ENCODE measurements at places on chromosomes 2 and 18. TPM values are rescaled to one million over a fixed set of nuclear protein-coding genes. Genes with fewer than 3 reads are reported as not detected.

The CLEC4F gene
- polyA plus RNA-seq, result not detected

The SERPINB12 gene
- polyA plus RNA-seq, result not detected

The CNTNAP5 gene
- polyA plus RNA-seq, result not detected

The HOXD9 gene
- not detected for polyA plus RNA-seq

The GALR1 gene
- not detected for polyA plus RNA-seq

The EPAS1 gene
- 941 TPM for polyA plus RNA-seq

The TMEFF2 gene
- polyA plus RNA-seq, result 0.87 TPM

The MYO7B gene
- polyA plus RNA-seq, result not detected

The RAPGEF4 gene
- polyA plus RNA-seq, result 0.51 TPM

The FOXI3 gene
- not detected for polyA plus RNA-seq

The SERPINB11 gene
- not detected for polyA plus RNA-seq

The ELOA2 gene
- polyA plus RNA-seq, result not detected

DNA sequence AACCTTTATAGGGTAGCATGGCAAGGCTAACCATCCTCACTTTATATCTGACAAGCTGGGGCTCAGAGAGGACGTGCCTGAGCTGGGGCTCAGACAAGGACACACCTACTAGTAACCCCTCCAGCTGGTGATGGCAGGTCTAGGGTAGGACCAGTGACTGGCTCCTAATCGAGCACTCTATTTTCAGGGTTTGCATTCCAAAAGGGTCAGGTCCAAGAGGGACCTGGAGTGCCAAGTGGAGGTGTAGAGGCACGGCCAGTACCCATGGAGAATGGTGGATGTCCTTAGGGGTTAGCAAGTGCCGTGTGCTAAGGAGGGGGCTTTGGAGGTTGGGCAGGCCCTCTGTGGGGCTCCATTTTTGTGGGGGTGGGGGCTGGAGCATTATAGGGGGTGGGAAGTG is 1.2 kb upstream of the DES start:
- H3K4me3 ChIP-seq, result no peak overlapping the region
- DNase-seq, result no peak
- peaks cover 11% of the 10 kb centered on the region for H3K27me3 ChIP-seq
- H3K4me1 ChIP-seq, result no peaks in the 10 kb centered on the region
- no peak overlapping the region for H3K27ac ChIP-seq

DNA sequence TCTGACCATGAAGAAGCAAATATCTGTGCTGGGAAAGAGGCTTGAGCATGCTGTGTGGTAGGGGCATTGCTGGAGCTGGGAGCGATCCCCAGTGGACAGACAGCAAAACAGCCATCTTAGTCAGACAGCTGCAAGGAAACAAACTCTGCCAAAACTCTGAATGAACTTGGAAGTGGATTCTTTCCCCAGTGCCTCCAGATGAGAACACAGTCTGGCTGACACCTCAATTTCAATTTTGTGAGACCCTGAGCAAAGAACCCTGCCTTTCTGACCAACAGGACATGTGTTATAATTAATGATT is 23.2 kb upstream of the FAP start:
- no peak overlapping the region for H3K4me3 ChIP-seq
- H3K36me3 ChIP-seq, result no peaks in the 10 kb centered on the region
- H3K4me1 ChIP-seq, result peaks cover 3% of the 10 kb centered on the region
- no peaks in the 10 kb centered on the region for H3K27me3 ChIP-seq

- no peaks in the 10 kb centered on the region for H3K36me3 ChIP-seq
- no peaks in the 10 kb centered on the region for H3K27me3 ChIP-seq
- peaks cover 9% of the 10 kb centered on the region for H3K4me1 ChIP-seq
These were observed 101.7 kb upstream of the UGP2 start for GRCh38 chr2:63740020-63740419.

- no peaks in the 10 kb centered on the region for H3K27me3 ChIP-seq
- DNase-seq, result no peak
- H3K36me3 ChIP-seq, result no peaks in the 10 kb centered on the region
- H3K4me1 ChIP-seq, result no peaks in the 10 kb centered on the region
These were observed 981 bp downstream of the C2orf66 start for GRCh38 chr2:196808083-196808665.

GRCh38 chr18:22322243-22322691 is 95.4 kb downstream of the CTAGE1 start:
- no peaks in the 10 kb centered on the region for H3K36me3 ChIP-seq
- no peak overlapping the region for H3K27ac ChIP-seq
- DNase-seq, result no peak
- H3K4me3 ChIP-seq, result no peak overlapping the region

DNA sequence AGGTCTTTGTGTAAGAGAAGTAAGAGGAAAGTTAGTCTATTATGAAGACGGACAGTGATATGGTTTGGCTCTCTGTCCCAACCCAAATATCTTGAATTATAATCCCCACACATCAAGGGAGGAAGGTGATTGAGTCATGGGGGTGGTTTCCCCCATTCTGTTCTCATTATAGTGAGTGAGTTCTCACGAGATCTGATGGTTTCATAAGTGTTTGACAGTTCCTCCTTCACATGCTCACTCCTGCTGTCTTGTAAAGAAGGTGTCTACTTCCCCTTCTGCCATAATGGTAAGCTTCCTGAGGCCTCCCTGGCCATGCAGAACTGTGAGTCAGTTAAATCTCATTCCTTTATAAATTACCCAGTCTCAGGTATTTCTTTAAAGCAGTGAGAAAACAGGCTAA is 67.6 kb downstream of the NEURL3 start:
- no peak overlapping the region for H3K4me3 ChIP-seq
- no peaks in the 10 kb centered on the region for H3K4me1 ChIP-seq
- no peaks in the 10 kb centered on the region for H3K36me3 ChIP-seq

DNA sequence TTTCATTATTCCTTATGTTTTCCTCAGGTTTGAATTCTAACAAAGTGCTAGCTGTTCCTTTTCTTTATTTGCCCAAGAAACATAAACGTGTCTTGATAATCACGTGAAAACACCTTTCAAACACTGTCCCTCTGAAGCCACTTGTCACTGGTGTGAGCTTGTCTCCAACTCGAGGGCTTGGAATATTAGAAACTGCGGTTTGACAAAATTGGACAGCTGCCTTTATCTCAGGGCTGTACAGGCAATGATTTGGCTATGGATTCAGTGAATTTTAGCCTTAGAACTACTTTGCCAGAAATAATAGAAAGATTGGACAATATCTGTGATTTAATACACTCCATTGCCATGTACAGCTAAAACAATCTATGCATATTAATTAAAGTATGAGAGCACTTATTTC is 763.0 kb upstream of the ACVR2A start:
- no peak for DNase-seq
- H3K4me3 ChIP-seq, result no peak overlapping the region
- H3K4me1 ChIP-seq, result no peaks in the 10 kb centered on the region
- no peak overlapping the region for H3K27ac ChIP-seq
- no peaks in the 10 kb centered on the region for H3K27me3 ChIP-seq

DNA sequence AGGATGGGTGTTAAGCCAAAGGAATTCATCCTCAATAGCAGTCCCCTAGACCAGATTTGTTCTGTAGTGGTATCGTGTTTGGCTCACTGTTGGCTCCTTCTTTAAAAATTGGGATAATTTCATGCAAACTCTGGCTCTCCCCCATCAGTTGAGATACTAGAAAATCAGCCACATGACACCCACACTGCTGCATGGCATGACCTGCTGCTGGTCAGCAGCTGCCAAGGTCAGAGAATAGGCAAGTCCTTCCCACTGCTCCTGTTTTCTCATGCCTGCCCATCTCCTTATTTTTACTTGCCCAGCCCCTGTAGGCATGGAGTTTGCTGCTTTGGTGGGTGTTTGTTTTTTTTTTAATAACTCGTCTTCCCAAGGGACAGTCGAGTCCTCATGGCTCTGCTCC is 1.0 kb upstream of the SNRNP200 start:
- H3K27me3 ChIP-seq, result no peaks in the 10 kb centered on the region
- peak overlapping the region; percentile 97 for H3K4me3 ChIP-seq
- peaks cover 9% of the 10 kb centered on the region for H3K36me3 ChIP-seq

- H3K4me1 ChIP-seq, result no peaks in the 10 kb centered on the region
- H3K4me3 ChIP-seq, result no peak overlapping the region
- no peak overlapping the region for H3K27ac ChIP-seq
- H3K27me3 ChIP-seq, result no peaks in the 10 kb centered on the region
- DNase-seq, result no peak
These were observed 44.3 kb downstream of the FN1 start for GRCh38 chr2:215391531-215391930.

- no peak for DNase-seq
- H3K36me3 ChIP-seq, result no peaks in the 10 kb centered on the region
- no peaks in the 10 kb centered on the region for H3K4me1 ChIP-seq
- H3K27ac ChIP-seq, result no peak overlapping the region
These were observed 4.8 kb downstream of the CWC22 start for GRCh38 chr2:180002198-180002770.

GRCh38 chr2:23666980-23667357 is 260.0 kb downstream of the ATAD2B start:
- no peak overlapping the region for H3K27ac ChIP-seq
- no peaks in the 10 kb centered on the region for H3K4me1 ChIP-seq
- DNase-seq, result no peak
- no peak overlapping the region for H3K4me3 ChIP-seq

DNA sequence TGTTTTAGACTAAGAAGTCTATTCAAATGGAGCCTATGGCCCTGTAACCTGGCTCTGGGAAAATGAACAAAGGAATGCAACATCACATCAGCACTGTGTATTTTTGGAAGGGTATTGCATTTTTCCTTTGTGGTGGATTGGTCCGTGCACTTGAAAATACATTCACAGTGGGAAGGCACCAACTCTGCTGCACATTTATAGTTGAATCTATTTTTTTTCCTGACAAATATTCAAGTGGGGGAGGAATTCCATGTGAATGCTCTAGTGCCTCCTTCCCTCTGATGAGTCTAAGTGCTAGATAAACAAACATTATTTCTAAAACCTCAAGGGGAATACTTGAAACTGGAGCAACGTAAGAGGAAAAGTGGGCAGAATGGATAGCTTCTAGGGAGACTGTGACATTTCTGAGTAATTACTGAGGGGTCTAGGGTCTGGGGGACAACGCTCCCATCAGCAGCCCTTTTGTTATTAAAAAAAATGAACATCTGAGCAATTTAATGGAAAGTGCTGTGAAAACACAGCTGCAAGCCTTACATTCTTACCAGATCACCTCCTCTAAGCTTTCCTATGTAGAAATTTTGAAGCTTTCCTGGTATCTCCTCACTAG is 208.2 kb downstream of the SLC8A1 start:
- DNase-seq, result peak; percentile 93
- no peak overlapping the region for H3K4me3 ChIP-seq
- no peaks in the 10 kb centered on the region for H3K27me3 ChIP-seq
- H3K27ac ChIP-seq, result no peak overlapping the region
- no peaks in the 10 kb centered on the region for H3K36me3 ChIP-seq
- peaks cover 18% of the 10 kb centered on the region for H3K4me1 ChIP-seq

DNA sequence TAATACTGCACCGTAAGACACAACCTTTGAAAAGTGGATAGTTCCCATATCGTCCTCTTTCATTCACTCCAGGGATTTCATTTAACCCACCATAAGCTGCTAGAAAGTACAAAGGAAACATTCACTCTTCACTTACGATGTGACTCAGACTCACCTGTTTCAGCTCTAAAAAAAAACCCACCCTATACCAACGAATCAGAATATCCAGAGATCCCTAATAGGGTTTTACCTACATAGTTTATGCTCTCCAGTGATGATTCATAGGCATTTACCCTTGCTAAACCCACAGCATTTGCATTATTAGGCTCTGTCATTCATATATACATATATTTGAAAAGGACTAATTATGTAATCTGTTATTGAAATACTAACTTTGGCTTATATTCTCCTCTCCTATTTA is 60.2 kb downstream of the PRPF40A start:
- H3K4me1 ChIP-seq, result no peaks in the 10 kb centered on the region
- H3K27me3 ChIP-seq, result no peaks in the 10 kb centered on the region
- H3K4me3 ChIP-seq, result no peak overlapping the region
- H3K27ac ChIP-seq, result no peak overlapping the region
- DNase-seq, result no peak

DNA sequence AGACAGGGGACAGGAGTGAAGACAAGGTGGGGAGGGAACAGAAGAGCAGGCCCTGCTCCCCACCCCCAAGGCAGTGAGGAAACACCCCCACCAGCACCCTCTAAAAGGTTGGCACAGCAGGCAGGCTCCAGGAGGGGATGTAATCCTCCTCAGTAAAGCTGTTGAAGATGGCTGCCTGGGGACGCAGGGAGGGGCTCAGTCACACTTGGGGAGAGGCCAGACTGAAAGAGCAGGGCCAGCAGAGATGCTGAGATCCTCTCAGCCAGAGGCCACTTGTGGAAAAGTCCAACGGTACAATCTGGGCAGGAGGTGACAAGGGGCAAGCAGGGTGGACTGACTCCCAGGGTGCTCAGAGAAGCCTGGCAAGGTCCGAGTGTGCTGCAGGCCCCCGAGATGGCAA is 154.8 kb upstream of the ID2 start:
- no peak overlapping the region for H3K4me3 ChIP-seq
- no peak overlapping the region for H3K27ac ChIP-seq
- H3K27me3 ChIP-seq, result peaks cover 3% of the 10 kb centered on the region
- no peaks in the 10 kb centered on the region for H3K4me1 ChIP-seq

DNA sequence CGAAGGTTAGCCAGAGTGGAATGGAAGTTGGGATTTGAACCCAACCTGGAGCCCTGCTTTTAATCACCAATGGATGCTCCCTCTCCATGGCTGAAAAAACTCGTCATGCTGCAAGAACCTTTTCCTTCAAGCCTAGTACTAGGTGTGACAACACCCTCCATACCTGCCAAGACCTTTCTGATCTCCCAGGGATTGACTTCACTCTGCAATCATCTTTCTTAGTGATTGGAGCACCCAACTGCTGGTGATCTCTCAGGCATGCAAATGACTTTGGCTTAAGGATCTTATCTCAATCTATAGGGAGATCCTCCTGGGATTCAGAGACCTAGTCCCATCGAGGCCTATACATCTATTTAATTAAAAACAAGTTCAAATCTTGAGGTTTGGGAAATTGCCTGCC is 23.5 kb upstream of the ITGB6 start:
- H3K4me3 ChIP-seq, result no peak overlapping the region

DNA sequence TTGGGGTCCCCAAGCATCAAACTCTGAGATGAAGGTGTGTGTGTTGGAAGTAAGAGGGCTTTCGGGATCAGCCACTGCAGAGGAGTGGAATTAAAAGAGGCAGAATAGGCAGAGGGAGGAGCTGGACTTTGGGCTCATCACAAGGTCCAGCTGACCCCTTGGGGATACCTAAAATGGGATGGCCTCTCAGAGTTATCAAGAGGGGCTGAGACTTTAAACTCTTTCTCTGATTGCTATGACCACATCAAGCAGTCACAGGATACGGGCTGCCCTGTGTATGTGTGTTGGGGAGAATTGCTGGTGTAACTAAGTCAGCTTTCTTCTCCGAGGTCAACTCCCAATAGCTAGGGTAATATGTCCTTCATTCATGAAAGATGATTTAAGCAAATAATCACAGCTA is 127.7 kb upstream of the SLC14A2 start:
- no peaks in the 10 kb centered on the region for H3K4me1 ChIP-seq
- H3K4me3 ChIP-seq, result no peak overlapping the region
- no peaks in the 10 kb centered on the region for H3K36me3 ChIP-seq
- no peak overlapping the region for H3K27ac ChIP-seq
- DNase-seq, result no peak
